Fibroblast of the aortic adventitia (primary cell): ENCODE measurements at places on chromosomes 1 and 21. TPM values are rescaled to one million over a fixed set of nuclear protein-coding genes. Genes with fewer than 3 reads are reported as not detected.

TSPAN1 gene
- 0.81 TPM in 1 of 2 replicates, not detected in the other for total RNA-seq

SMCP gene
- not detected in 2 replicates for total RNA-seq

CD52 gene
- total RNA-seq: not detected in 2 replicates

RBM11 gene
- total RNA-seq: not detected in 2 replicates

C4BPB gene
- not detected in 2 replicates for total RNA-seq

GOLT1A gene
- not detected in 2 replicates for total RNA-seq

CLEC20A gene
- not detected in 2 replicates for total RNA-seq

ADGRL4 gene
- total RNA-seq: 12.3 and 139 TPM in 2 replicates

PTCH2 gene
- total RNA-seq: 0.36 and 0.57 TPM in 2 replicates

PAPPA2 gene
- 7.0 and 15.9 TPM in 2 replicates for total RNA-seq

TMCO4 gene
- total RNA-seq: 25.3 and 30.9 TPM in 2 replicates

NR1I3 gene
- total RNA-seq: not detected in 2 replicates
